Neural progenitor cell (in vitro differentiated cells): ENCODE measurements at places on chromosomes 5 and 9.

- DNase-seq, result no peak
Observed at GRCh38 chr9:26081847-26082246, 403.6 kb upstream of the TUSC1 start.

DNA sequence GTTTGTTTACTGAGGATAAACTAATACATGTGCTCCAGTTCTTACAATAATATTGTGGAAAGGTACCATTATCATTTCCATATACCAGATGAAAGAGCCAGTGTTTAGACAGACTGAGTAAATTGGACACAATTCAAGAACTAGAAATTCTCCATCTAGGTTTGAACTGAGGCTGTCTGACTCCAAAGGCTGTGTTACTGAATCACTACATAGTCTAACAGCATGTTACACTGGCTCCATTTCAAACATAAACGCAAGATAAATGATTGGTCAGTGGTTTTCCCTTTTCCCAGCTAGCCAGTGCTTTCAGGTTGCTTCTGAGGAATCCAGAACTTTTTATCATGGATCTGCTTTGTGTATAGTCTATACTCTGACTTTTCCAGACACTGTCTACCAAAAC is 8.1 kb downstream of the SPDL1 start:
- no peak for DNase-seq

- DNase-seq, result no peak
Observed at GRCh38 chr5:150487199-150488061, 20.5 kb upstream of the NDST1 start.

- DNase-seq, result no peak
Observed at GRCh38 chr9:75683591-75683990, 206.9 kb upstream of the PCSK5 start.

- DNase-seq, result no peak
Observed at GRCh38 chr5:73376618-73377170, 71.9 kb downstream of the FOXD1 start.

DNA sequence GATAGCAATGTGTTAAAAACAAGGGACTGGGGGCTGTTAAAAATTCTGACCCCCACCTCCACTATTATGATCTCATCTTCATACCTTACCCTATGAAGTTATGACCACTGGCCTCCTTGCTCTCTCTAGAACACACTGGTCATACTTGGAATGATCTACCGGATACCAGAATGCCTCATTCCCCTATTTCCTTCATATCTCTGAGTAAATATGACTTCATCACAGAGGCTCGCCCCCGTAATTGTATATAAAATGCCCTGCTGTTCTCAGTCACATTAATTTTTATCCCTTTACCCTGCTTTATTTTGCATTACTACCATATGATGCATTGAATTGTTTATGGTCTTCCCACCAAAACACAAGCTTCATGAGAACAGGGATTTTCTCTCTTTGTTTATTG is 29.2 kb downstream of the IZUMO3 start:
- DNase-seq, result no peak

- DNase-seq, result no peak
Observed at GRCh38 chr5:146770980-146771379, 107.6 kb downstream of the PPP2R2B start.

GRCh38 chr9:94600258-94600657 is 6.6 kb upstream of the FBP2 start:
- no peak for DNase-seq

DNA sequence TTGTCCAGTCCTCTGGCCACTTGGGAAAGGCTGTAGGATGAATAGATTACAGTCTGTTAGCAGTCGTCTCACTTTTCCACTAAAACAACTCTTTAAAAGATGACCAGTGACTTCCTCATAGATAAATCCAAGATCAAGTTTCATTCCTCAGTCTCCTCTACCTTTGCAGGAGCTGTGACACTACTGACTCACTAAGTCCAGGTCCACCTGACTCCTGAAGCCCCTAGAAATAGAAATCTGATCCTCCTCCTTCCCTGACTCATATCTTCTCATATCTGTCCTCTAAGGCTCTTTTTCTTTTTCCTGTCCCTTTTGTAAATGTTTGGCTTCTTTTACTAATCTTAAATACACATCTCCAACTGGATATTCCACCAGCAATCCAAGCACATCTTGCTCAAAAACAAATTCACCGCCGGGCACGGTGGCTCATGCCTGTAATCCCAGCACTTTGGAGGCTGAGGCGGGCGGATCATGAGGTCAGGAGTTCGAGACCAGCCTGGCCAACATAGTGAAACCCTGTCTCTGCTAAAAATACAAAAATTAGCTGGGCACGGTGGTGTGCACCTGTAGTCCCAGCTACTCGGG is 2.6 kb downstream of the CCDC125 start:
- DNase-seq, result no peak

- DNase-seq, result no peak
Observed at GRCh38 chr5:11335881-11336760, 568.1 kb downstream of the CTNND2 start.

DNA sequence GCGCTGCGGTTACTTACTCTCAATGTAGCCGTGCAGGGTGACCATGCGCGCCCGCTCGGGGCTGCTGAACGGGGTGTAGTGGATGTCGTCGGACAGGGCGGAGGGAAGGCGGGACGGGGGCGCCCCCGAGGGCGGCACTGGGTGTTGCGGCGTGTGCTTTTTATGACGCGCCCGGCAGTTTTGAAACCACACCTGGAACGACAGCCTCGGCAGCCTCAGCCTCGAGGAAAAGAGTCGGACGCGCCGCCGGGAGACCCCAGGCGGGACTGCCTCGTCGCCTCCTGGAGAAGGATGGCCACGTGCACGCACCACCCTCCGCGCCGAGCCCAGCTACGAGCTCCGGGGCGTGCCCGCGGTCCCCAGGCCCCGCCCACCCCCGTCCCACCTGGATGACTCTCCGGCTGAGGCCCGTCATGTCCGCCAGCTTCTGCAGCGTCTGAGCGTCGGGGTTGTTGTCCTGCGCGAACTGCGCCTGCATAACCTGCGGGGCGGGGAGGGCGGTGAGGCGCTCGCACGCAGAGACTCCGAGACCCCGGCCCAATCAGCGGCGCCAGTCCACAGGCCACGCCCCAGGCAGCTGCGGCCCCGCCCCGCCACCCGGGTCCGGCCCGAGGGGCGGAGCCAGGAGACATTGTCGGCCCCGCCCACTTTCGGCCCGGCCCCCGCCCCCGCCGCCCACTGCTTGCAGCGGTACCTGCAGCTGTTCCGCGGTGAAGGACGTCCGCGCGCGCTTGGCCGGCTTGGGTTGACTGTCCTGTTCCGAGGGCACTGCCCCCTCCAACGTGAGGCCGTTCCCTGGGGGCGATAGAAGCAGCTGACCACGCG is 15.0 kb downstream of the LHX6 start:
- peak; percentile 93 for DNase-seq

DNA sequence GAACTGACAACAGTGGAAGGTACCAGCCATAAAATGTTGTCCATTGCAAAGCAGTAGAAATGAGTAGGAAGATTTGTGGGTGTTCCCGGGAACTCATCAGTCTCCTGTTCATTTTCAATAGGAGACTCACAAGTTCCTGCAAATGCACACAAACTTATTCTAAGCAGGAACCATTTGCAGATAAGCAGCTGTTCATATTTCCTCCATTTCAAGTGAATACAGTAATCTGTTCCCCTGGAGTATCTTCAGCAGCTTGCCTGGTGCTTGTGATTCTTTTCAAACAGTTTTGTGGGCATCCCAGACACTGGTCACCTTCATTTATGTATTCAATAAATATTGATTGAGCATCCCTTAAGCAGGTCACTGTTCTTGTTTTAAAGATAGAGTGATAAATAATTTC is 1315.5 kb upstream of the C9orf72 start:
- no peak for DNase-seq

GRCh38 chr9:114662081-114662989 is 4.7 kb upstream of the TEX53 start:
- peak; percentile 70 for DNase-seq

GRCh38 chr5:14851050-14851419 is 20.5 kb downstream of the ANKH start:
- peak; percentile 44 for DNase-seq

DNA sequence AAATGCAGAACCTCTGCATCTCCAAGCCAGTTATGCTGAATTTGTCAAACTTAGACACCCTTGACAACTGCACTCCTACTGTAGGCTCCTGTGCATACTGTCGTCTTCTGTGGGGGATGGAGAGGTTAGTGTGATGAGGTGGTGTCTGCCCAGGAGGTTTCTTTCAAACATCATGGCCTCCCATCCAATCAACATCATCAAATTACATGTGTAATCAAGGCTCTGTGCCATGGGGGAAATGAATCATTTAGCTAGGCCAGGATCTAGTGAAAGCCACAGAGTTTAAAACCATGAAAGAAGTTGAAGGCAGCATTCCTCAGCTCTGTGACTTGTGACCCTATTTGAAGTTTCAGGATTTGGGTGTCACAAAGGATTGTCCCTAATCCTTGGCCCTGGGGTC is 240.6 kb downstream of the MARCHF11 start:
- no peak for DNase-seq

DNA sequence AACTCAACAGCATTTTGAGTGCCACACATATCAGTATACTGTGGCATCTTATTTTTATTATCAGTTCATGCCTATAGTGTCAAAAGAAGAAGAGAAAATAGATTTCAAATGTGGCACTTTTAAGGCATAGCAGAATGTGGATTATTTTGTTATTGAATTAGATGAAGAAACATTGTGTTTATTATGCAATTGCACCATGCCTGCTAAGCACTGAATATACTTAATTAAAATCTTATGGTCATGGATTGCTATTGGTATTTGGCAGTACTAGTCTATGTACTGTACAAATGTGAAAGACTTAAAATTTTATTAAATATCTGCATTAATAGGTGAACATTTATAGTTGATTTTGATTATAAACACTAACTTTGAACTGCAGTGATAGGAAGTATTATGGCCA is 128.8 kb downstream of the FER start:
- DNase-seq, result no peak

GRCh38 chr5:21649969-21650368 is 1203.2 kb downstream of the CDH12 start:
- no peak for DNase-seq

- no peak for DNase-seq
Observed at GRCh38 chr9:91654527-91654926, 230.9 kb upstream of the NFIL3 start.
